ENCODE measurements at places on chromosomes 11 and 22.
A peak's percentile ranks its signal among the peaks of the same experiment; 100 is the strongest.

DNA sequence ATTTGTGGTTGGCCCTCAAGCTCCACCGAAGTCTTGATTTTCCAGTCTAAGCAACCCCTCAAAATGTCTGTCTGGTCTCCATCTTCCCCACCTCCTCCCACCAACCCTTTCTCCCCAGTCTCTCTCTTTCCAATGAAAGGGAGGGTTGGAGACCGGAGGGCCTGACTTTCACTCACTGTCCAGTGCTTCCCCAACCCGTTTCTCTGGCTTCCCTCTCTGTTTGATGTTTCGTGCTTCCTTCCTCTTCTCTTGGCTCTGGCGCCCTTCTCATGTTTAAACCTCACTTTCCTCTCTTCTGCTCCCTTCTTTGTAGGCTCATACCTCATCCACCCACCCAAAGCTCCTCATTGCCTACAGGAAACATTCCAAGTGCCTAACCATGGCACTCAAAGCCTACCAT is 11.1 kb upstream of the VPS37C start:
- DNase-seq: no peak

- no peak for DNase-seq
Observed at GRCh38 chr11:126647735-126648134, 292.2 kb downstream of the ST3GAL4 start.

DNA sequence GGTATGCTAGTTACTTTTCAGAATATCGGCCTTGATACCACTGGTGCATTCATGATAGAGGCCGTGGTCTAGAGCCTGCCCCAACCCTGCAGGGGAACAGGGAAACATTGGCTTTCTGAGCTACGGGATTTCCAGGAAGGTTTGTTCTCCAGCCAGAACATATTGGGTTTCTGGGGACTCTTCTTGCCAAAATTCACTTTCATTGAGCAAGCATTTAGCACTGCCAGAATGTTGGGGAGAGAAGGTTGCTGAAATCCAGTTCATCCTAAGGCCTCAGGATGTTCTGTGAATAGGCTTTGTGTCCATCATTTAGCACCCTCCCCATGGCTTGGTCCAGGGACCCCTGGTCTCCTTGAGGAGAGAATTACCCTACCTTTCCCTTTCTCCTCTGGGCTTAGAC is 36.7 kb downstream of the DRG1 start:
- DNase-seq: no peak

DNA sequence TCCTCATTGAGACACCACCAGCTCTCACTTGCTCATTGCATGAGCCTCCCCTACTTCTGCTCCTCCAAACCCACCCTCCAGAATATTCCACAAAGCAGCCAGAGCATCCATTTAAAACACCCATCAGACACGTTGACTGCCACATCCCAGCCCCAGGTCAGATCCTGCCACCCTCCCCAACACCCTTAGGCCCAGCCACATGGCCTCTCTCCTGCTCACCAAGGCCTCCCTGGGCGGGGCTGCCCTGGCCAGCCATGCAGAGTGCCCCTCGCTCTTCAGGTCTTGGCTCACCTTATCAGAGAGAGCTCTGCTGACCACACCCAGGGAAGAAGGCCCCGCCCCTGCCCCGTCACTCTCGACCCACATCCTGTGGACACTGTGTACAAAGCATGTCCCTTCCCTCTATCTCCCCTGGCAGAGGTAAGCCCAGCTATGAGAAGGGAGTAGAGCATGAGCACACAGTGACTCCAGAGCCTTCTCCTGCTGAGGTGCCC is 106.8 kb downstream of the MICAL3 start:
- DNase-seq: peak; percentile 64

- DNase-seq: no peak
Observed at GRCh38 chr11:88523386-88524071, 186.0 kb upstream of the CTSC start.

GRCh38 chr11:76902121-76903014 is 41.6 kb downstream of the ACER3 start:
- DNase-seq: no peak

DNA sequence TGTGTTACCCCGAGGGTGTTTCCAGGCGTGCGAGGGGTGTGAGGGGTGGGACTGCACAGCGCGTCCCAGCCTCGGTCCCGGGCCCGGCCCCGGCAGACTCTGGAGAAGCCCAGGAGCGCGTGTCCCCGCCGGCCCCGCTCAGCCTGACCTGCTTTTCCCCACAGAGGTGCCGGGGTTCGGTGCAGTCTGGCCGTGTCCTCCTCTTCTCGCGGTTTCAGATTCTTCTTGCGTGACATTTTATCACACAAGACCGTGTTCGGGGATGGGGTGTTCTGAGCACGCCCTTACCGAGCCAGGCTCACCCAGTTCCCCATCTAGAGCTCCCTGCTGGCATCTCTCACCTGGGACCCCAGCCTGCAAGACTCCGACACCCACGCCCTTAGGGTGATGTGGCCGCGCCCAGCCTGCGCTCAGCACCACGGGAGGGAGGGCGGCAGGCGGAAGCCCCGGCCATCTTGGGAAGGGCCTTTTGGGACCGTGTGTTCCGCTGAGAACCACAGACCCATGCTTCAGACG is 775.6 kb downstream of the BRD1 start:
- DNase-seq: no peak

- no peak for DNase-seq
Observed at GRCh38 chr11:110988671-110989070, 256.9 kb upstream of the POU2AF2 start.

DNA sequence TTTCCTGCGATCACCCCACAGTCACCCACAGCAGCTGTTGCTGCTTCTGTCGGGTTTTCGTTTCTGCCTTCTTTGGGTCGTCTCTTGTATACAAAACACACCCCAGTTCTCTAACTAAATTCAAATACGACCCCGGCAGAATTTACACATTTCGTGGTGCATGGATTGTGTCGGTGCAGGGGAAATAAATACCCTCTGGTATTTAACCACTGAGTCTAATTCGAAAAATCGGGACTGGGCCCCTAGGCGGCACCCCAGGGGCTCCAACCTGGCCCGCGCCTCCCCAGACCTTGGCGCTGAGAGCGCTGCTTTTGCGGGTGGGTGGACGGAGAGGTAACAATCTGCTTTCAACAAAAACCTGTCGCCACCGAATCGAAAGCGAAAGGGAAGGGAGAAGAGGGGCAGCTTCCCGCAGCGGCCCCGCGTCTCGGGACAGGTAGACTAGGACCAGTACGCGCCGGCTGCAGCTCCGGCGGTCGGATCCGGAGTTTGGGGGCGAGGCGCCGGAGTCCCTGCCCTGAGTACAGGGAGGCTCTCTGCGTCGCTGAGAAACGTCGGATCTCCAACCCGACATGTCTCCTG is 4.4 kb downstream of the ALX4 start:
- DNase-seq: peak; percentile 47

- peak; percentile 33 for DNase-seq
Observed at GRCh38 chr22:36546092-36546804, 17.3 kb upstream of the EIF3D start.

DNA sequence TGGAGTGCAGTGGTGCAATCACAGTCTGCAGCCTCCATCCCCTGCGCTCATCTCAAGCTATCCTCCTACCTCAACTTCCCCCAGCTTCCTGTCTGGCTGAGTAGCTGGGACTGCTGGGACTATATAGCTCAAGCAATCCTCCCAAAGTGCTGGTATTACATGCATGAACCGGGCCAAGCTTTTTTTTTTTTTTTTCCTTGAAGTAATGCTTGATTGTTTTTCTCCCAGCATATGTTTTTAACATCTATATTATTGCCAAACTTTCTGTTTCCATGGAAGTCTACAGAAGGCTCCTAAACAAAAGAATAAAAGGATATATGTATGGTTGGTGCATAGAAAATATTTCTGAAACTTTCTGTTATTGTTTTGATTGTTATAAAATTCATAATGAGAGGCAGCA is 853.6 kb downstream of the KCNA4 start:
- DNase-seq: no peak

- DNase-seq: no peak
Observed at GRCh38 chr11:130490682-130491449, 42.4 kb downstream of the ADAMTS15 start.

- DNase-seq: no peak
Observed at GRCh38 chr11:100927579-100927978, 202.0 kb downstream of the PGR start.

- DNase-seq: peak; percentile 26
Observed at GRCh38 chr11:6567371-6567745, 36.1 kb downstream of the RRP8 start.

GRCh38 chr22:37088108-37088605 is 21.4 kb downstream of the TMPRSS6 start:
- DNase-seq: no peak

DNA sequence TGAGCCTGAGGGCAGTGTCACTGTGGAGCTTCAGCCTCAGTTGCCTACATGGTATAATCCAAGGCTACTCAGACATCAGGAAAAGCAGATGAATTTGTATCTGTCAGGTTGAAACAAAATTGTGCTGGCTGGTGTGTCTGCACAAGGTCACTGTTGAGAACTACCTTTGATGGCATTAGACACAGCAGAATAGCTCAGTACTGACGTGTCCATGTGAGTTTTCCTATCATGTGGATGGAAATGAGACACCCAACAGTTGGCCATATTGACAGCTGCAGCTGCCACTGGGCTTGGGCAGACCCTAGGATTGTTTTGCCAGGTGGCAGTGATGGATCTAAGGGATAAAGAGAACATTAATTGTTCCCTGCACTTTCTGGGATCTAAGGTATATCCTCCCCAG is 15.8 kb downstream of the CCDC134 start:
- no peak for DNase-seq

DNA sequence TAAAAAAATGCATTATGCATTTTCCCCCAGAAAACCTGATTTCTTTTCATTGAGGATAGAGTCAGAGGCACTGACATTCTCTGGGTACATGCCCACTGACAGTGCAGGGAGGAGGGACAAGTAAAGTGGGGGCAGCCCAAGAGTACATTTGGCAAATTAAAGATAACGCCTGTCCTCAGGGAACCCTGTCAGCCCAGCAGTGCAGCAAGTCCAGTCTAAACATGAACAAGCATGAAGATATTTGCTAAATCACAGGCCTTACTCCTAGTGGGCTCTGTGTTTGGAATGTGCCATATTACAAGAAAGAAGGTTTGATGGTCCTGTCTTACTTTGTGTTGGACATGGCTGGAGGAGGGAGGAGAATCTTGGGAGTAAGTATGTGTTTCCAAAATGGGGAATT is 37.9 kb downstream of the AMOTL1 start:
- DNase-seq: no peak

- no peak for DNase-seq
Observed at GRCh38 chr11:69173925-69174581, 18.3 kb downstream of the SMIM38 start.

DNA sequence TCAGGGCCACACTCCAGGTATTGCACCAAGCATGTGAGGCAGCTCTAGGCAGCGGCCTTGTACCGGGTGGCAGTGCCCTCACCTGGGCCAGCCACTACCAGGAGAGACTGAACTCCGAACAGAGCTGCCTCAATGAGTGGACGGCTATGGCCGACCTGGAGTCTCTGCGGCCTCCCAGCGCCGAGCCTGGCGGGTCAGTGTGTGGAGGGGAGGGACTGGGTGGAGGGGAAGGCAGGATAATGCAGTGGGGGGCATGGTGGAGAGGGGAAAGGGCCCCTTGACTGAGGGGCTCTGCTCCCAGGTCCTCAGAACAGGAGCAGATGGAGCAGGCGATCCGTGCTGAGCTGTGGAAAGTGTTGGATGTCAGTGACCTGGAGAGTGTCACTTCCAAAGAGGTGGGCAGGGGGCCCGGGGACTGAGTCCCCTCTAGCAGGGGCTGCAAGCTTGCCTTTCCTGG is 4.2 kb downstream of the SSH3 start:
- DNase-seq: no peak

DNA sequence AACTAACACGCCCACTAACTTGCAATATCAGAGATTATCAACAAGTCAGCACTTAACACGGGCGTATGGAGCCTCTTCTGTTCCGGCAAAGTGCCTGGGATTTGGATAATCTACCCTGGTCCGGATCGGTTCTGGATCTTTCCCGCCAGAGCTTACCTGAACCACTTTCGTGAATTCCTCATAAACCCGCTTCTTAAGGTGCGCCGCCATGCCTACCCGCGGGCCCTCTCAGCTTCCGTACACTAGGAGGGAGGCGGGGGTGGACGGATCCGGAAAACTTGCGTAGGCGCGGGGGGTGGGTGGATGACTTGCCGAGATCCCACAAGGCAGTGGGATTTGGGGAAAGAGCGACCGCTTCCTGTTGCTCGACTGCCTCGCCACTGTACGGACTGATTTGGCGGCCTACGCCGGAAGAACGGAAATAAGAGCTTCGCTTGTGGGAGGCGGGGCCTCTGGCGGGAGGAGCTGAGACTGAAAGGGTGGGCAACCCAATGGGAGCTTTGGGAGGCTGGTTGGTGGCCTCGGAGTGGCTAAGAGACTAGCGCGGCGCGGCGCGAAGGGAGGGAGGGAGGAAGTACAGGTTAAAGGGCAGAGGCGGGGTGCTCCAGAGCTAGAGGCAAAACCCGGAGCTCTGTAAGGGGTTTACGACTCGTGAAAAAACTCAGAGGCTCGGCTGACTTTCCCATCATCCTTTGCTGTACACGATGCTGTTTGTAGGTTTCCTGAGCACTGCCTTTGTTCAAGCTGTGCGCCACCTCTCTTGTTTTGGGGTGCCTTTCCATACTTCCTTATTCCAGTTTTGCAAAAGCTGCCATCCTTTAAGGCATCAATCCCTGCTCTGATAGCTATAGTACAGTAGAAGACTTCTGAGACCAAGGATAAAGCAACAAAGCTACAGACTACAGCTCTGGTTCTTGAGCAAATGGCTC is at the start of gene INTS4:
INTS4 (minus strand) TSS at position 235 of the 929 bp plus-strand sequence; CDS start at position 210, 25 bp downstream.
- peak; percentile 99 for DNase-seq

DNA sequence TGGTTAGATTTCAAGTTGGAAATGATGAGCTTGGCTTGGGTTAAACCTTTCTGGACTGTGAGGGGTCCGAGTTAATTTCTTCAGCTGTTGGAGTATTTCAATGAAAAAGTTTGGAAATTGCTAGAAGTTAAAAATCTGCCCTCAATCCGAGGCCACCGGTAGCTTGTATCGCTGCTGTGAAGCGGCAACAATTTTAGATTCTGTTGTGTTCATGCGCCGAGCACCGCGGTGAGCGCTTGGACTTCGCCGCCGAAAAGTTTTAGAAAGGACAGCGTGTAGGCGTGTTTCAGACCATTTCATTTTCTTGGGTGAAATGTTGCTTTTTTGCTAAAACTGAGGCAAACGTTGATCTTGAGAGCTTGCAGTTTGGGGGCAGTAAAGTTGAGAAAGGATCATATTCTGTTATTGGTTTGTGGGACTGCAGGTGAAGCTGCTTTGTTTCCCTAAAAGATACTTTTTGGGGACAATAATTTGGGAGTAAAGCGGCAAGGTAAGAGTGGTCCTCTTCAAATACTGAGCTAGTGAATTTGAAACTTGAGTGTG is 928 bp downstream of the FBXO7 start:
- no peak for DNase-seq

GRCh38 chr22:19062943-19063308 is 59.3 kb downstream of the DGCR2 start:
- DNase-seq: no peak

- no peak for DNase-seq
Observed at GRCh38 chr11:96028746-96029145, 104.8 kb upstream of the MTMR2 start.
